Activated CD4-positive, CD25-positive, alpha-beta regulatory T cell treated with anti-CD3 and anti-CD28 coated beads, Interleukin-2, amount 50 U/mL, for 16 hours (primary cell): ENCODE measurements at places on chromosomes 2 and 18.

GRCh38 chr2:114762986-114763385 lies 320.5 kb downstream of the DPP10 start:
- no peak for DNase-seq

- DNase-seq, result no peak
Measured at GRCh38 chr2:30777661-30778505, 29.4 kb downstream of the CAPN13 start.

GRCh38 chr2:8729939-8730338 lies 48.1 kb downstream of the ID2 start:
- no peak for DNase-seq

DNA sequence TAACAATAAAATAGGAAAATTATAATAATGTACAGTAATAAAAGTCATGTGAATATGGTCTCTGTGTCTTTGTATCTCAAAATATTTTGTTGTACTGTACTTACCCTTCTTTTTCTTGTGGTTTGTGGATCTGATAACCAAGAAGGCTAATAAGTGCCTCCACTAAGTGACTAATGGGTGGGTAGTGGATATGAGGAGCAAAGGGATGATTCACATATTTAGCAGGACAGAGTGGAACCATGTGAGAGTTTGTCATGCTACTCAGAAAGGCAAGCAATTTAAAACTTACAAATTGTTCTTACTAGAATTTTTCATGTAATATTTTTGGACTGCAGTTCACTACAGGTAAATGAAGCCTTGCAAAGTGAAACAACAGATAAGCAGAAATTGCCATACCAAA lies 1241.2 kb upstream of the CDH2 start:
- no peak for DNase-seq

- no peak for DNase-seq
Measured at GRCh38 chr2:236370847-236371409, 106.7 kb upstream of the ASB18 start.

DNA sequence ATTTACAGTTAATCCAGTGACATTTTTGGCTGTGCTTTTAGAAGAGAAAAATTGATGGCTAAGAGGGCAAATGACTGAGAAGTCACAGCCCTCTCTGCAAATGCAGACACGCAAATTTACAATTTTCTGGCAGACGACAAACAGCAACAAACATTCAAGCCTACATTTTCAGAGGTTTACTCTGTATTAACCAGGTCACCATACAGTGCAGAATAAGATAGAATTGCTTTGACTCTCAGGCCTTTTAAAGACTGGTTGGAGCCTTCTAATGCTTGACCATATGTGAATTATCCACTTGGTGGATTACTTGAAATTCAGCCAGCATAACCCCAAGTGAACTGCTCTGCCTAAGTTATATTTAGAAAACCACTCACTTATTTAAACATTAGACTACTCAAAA lies 280.9 kb upstream of the STON1 start:
- DNase-seq, result no peak

- no peak for DNase-seq
Measured at GRCh38 chr2:8315531-8316165, 366.2 kb upstream of the ID2 start.

- DNase-seq, result no peak
Measured at GRCh38 chr2:225452677-225453076, 53.2 kb downstream of the NYAP2 start.

DNA sequence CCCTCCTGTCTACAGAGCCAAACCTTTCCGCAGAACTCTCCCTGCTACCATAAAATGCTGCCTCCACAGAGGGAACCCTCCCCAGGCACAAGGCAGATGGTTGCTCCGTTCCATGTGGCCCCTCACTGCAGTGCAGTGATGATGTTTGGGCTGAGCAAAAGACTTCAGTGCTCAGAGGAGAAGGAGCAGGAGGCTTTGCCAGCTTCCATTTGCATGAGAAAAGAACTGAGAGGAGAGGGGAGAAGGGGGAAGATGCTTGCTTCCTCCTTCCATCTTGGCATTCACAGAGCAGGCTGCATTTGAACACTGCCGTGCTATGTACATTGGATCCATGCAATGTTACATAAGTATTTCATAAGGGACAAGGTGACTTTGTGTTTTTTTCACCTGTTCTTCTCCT lies 46.6 kb upstream of the TMEM200C start:
- DNase-seq, result no peak

DNA sequence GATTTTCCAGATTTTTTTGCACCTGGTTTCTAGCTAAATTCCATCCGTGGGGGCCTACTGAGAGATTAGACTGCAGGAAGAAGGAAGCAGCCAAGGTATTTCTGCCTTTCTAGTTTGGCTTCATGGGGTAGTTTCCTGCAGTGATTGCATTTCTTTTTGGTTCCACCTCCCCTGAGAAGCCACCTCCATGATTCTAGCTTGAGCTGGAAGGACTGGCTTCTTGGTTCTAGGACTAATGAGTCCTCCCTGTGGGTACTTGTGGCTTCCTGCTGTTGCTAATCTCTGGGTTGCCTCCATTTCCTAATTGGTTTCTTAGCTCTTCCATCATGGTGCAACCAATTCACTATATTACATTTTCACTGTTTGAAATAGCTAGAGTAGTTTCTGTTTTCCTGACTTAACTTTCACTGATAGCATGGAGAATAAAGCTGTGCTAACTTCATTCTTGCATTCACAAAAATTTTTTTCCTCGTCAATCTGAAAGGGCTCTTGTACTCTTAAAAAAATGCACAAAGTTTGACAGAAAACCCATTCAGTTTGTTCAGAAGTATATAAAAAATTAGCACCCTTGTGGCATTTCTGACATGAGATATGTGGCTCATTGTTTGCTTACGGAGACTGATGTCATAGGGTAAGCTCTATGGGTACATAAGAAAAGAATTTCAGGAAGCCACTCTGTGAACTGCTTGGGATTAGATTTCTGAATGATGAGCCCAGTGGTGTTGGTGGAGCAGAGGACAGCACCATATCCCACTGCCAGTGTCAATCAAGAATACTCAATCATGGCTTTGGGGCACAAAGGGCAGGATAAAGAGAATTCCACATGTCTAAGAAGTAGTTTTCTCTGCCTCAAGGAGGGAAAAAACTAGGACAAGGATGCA lies 242.8 kb upstream of the RBMS1 start:
- DNase-seq, result no peak

- no peak for DNase-seq
Measured at GRCh38 chr2:985317-985898, 34.8 kb downstream of the SNTG2 start.

- DNase-seq, result no peak
Measured at GRCh38 chr18:79989195-79989497, 783 bp upstream of the TXNL4A start.

GRCh38 chr18:2134364-2134763 lies 436.9 kb downstream of the METTL4 start:
- no peak for DNase-seq

DNA sequence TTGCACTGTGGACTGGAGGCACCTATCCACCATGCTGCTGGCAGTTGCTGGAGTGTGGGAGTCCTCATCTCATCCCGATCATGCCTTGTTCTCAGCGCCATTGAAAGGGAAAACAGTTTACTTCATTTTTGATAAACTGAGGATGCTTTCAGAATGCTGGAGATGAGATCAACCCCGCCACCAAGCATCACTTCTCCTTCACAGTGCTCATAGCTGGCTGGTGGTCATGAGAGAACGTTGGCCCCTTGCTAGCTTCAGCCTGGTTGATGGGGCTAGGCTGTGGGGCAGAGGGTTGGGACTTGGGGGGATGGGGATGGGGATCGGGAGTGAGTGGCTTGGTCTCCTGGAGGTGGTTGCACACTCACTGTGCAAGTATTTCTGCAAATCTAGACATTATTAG lies 30.1 kb downstream of the SOX11 start:
- no peak for DNase-seq

GRCh38 chr18:63263444-63263843 lies 56.1 kb downstream of the BCL2 start:
- DNase-seq, result no peak

- no peak for DNase-seq
Measured at GRCh38 chr2:145623136-145623535, 1103.2 kb upstream of the ZEB2 start.

- no peak for DNase-seq
Measured at GRCh38 chr2:134359367-134360081, 105.7 kb downstream of the MGAT5 start.

DNA sequence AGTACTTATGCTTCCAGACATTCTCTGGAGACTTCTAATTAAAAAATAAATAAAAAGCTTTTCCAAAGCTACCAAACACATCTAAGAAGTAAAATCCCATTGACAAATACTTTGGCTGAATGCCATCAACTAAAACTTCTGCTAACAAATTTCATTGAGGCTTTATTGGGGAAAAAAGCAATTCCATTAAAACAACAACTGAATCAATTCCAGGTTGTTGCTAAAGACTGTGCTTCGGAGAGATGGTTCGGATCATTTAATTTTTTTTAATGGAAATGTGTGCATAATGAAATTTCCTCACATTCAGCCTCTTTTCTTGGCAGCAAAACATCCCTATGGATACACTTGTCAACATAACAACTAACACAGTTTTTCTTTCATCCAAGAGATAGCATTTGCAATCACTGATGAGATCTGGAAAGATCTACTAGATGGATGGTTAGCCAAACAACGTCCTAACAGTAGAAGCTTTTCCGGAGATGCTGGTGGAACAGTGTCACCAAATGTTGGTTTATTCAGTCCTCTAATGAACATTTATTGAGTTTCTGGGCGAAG lies 446.1 kb upstream of the FAM98A start:
- no peak for DNase-seq
